ENCODE measurements at places on chromosomes 2 and 18. TPM values are rescaled to one million over a fixed set of nuclear protein-coding genes. Genes with fewer than 3 reads are reported as not detected.

- DNase-seq: no peak
Measured at GRCh38 chr2:128421286-128421685, 102.6 kb upstream of the HS6ST1 start.

The PARD3B gene
- total RNA-seq: not detected

DNA sequence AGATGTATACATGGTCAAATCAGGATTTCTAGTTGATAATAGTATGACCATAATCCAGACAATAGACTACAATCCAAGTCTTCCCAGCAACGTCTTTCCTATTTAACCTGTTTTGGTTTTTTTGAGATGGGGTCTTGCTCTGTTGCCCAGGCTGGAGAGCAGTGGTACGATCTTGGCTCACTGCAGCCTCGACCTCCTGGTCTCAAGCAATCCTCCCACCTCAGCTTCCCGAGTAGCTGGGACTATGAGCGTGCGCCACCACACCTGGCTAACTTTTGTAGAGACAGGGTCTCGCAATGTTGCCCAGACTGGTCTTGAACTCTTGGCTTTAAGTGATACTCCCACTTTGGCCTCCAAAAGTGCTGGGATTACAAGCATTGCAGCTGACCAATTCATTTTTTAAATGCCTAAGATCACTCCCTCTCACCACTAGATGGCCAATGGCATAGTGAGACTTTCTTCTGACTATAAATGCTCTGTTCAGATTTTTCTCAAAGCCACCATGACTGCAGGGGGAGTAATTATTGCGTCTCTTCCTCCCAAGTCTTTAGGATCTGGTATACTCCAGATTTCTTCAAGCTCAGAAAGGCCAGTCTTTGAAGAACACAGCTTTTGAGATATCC lies 47.6 kb downstream of the HNRNPLL start:
- DNase-seq: peak; percentile 20

The IDH1 gene
- 12.2 TPM for total RNA-seq

DNA sequence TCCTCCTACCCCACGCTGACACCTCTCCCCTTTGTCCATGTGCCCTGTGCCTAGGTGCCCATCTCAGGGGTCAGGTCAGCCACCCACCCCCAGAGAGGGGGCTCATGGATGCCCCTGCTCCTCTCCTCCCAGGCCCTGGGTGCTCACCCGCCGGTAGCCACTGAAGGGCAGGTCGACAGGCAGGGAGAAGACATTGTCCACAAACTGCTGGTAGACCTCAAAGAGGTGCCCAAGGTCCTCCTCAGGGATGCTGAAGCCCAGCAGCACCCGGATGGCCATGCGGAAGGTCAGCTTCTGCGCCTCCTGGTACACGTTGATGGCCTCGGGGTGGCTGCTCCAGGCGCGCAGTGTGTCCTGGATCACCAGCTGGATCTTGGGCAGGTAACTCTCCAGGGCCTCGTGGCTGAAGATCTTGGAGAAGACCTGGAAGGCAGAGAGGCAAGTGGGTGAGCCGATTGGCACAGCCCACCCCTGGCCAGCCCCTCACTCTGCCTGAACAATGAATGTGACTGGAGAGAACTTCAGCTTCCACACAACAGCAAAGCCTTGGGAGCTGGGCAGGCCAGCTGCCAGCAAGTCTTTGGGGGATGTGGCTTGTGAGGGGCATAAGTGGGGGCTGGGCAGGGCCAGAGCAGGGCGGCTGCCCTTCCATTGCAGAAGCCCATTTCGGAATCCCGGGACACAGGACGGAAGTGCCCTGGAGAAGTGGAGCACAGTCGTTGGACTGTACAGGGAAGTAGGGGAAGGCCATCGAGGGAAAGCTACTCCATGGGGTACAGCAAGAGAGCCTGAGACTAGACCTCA lies 12.5 kb downstream of the CYP26B1 start:
- no peak for DNase-seq

The GKN1 gene
- not detected for total RNA-seq

The ABCG5 gene
- total RNA-seq: not detected

All from natural killer cell (primary cell).